ENCODE measurements at places on chromosomes 4 and X.

GRCh38 chrX:7950865-7951264, 23.7 kb upstream of the PNPLA4 start:
- DNase-seq, result no peak

- no peak for DNase-seq
Measured at GRCh38 chr4:38519666-38520065, 144.3 kb upstream of the KLF3 start.

DNA sequence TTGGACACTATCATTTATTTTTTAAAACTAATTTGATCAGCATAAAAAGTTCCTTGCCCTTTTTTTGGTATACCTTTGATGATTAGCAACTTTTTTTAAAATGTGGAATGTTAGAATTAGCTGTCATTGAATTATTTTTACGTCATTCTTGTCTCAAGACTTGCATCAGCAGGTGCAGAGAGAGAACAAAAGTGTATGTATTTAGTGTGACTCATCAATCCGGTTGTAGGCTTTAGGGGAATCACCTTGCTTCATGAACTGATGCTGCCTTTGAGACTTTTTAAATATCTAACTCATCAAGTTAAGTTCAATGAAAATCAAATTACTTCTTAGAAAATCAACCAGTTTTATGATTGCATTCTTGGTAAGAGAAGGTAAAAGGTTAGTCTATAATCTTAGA, 125.1 kb downstream of the ARX start:
- no peak for DNase-seq

DNA sequence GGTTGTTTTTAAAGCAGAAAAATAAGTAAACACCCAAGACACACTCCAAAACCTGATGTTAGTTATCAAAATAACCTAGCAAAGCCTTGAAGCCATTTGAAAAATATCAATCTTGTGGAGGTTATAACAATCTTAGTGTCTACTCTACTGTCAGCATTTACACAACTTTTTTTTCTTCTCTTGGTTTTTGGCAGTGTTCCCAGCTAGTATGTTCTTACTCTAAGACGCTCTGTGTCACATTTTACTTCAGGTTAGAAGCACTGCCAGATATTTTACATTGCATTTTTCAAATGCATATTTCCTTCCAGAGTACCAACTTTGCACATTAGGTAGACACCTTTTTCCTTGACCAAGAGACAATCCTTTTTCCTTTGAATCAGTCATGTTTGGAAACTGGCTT, 114.0 kb upstream of the INPP4B start:
- no peak for DNase-seq

DNA sequence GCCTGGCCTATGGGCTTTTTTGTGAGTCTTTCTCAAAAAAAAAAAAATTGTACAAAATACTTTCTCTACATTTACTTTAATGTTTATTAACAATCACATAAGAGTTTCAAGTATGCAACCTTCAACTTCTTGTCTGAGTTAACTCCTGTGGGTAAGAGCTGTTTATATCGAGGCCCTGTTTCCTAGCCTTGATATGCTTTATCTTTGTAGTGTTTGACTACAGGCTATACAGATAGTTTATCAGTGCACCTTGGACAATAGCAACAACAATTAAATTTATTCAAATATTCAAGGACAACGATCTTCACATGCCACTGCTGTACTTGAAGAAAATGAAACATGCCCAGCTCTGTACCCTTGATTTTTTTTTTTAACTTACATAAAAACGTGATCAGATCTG, 178.4 kb downstream of the ARHGAP10 start:
- DNase-seq, result no peak

GRCh38 chr4:78706302-78706701, 69.8 kb upstream of the BMP2K start:
- DNase-seq, result no peak

GRCh38 chr4:107380190-107380589, 339.8 kb downstream of the PAPSS1 start:
- no peak for DNase-seq

DNA sequence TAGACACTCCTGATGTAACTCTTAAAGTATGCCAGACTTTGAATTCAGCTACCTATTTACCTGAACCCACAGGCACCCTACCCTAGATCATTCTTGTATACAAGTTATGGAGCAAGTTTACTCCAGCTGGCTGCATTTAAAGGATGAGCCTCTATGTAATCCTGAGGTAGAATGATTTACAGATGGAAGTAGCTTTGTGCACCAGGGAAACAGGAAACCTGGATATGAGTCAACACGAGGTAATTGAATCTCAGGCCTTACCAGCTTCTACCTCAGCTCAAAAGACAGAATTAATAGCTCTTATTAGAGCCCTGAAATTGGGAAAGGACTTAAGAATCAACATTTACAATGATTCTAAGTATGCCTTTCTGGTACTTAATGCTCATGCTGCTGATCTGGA, 119.8 kb downstream of the AGTR2 start:
- no peak for DNase-seq

GRCh38 chr4:179048839-179049453, 1606.7 kb upstream of the AGA start:
- DNase-seq, result no peak

- DNase-seq, result no peak
Measured at GRCh38 chrX:120244395-120244734, 6.2 kb upstream of the ZBTB33 start.

GRCh38 chrX:2561456-2561855, 60.7 kb upstream of the DHRSX start:
- no peak for DNase-seq

DNA sequence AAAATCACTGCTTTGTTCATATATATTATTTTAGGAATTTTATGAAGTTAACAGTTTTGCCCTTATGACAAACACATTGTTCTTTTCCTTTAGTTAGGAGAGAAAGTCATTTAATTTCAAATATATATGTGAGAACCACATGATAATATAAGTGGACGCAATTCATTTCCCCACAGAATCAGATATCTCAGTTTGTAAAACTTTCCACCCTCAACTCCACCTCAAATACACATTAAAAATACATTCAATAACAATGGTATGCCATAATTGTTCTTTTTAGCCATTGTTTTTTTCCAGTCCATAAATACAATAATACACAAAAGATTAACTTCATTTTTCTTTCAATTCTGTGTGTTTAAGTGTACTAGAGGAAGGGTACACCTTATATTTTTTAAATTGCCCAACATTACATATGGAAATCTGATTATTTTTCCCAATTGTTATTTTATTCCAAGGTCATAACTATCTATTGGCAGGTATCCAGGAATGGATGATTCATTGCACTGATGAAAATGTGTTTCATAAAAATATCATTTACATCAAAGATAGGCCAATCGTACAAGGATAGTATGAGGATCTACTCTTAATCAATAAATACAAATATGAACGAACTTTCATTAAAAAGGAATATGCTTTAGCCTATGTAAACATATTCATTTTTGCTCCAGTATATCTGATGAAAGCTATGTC, 125.0 kb downstream of the PPP3CA start:
- DNase-seq, result no peak

- no peak for DNase-seq
Measured at GRCh38 chr4:159104694-159105414, 2.0 kb downstream of the RAPGEF2 start.

GRCh38 chr4:164871673-164872072, 5.3 kb upstream of the APELA start:
- no peak for DNase-seq

- DNase-seq, result peak; percentile 66
Measured at GRCh38 chr4:145732001-145732815, 52.3 kb downstream of the C4orf51 start.

DNA sequence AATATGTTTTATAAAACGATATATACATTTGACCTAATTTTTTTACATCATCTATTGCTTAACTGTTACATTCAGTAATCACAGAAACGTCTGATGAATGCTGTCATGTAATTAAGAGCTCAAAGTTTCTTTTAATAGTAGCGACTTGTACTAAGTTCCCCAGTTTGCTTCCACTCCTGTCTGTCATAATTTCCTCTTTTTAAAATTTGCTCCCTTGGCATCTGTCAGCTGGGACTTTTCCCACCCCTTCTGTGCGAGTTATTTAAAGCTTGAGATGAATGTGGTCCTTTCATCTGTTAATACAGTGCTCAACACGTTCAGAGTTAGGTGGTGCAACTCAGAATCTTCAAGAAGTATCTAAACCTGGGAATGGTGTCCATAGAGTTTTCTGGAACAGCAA, 1.2 kb downstream of the RAP1GDS1 start:
- no peak for DNase-seq

DNA sequence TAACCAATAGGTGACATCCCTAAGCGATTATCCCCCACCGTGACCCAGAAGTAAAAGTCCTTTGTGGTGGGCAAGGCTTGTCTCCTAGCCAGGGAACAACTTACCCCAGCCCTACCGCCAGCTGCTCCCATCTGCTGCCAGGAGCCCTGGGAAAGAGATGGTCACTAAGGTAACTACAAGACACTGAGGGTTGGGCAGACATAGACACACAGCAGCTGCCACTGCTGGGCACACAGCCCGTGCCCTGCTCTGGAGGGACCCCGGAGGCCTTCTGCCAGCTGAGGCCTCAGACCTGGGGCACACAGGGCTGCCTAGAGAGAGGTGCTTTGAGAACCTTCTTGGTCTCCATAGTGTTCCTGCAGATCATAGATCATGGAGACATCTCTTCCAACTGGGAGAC, 53.0 kb upstream of the PROM1 start:
- DNase-seq, result no peak

GRCh38 chrX:152738560-152738959, 5.0 kb downstream of the MAGEA12 start:
- DNase-seq, result no peak

DNA sequence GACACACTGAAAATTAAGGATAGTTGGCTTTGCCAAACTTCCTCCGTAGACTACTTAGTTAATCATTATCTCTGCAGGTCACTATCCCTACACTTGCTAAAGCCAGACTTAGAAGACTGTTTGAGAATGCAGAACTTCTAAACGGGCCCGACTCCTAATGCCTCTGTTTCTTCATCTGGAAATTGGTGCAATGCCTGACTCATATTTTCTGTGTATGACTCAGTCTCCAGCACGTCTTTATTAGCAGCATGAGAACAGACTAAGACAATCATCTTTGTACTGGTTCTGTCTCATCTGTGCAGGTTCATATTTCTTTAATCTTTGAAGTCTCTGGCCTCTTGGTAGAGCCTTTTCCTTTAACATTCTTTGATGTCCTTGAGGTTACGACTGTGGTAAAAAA, 411.9 kb upstream of the ACTRT1 start:
- DNase-seq, result no peak

DNA sequence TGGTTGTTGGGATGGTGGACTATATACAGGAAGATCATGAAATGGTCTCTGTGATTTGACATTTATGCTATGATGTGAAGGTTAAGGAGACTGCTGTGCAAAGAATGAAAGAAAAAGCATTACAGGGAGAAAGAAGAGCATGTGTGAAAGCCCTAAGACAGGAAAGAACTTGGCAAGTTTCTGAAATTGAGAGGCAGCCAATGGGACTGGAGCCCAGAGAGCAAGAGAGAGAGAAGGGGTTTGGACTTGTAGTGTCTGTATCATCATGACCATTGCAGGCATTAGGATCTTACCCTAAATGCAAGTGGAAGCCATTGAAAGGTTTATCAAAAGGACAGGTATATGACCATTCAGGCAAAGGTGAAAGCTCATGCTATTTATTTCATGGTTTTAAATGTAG, 147.1 kb downstream of the NAA11 start:
- DNase-seq, result no peak

GRCh38 chrX:47936224-47936939, 67.4 kb downstream of the ZNF182 start:
- no peak for DNase-seq

DNA sequence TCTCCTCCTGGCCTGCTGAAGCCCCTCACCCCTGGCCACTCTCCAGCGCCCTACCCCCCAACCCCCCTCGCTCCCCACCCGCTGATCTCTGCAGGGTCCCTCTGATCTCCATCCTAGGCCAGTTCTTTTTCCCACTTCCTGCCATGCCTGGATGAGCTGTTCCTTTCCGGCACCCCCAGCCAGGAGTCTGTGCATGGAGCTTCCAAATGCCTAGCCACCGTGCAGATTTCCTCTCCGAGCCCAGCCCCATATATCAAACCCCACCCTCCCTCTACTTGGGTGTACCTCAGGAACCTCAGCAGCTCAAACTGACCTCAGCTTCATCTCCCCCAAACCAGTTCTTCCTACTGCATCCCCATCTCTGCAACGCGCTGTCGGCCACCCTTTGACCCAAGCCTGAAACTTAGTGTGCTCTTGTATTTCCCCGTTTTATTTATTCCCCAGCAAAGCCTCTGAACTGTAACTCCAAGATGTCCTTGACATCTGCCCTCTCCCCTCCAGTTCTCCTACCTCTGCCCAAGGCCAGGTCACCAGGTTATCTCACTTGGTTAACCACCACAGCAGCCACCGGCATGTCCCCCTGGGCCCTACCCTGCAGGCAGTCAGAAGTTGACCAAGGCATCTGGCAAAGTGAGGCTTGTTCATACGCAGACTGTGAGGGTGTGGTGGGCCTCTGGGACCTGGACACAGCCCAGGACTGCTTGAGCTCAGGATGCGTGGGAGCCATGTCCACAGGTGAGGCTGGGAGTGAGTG, 194.9 kb upstream of the PSAPL1 start:
- DNase-seq, result no peak

DNA sequence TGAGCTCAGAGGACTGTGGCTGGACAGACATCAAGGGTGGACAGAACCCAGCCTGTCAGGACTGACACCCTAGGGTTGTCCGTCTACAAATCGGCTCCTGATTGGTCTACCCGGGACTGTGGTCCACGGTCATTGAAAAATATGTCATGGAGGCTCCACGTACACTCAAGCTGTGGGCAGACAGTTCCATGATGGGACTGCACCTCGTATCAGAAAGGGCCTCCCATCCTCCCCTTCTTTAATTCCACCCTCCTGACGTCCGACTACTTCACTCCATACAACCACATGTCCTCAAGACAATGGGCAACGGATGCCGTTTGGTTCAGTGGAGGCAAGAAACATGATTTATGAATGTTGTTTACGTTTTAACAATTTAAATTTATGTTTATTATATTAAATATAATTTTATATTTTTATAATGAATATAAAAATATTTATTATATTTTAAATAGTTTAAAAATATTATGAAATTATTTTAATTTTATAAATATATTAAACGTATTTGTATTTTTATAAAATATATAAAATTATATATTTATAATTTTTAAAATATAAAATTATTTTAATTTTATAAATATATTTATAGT, 58.0 kb upstream of the SHOX start:
- no peak for DNase-seq

DNA sequence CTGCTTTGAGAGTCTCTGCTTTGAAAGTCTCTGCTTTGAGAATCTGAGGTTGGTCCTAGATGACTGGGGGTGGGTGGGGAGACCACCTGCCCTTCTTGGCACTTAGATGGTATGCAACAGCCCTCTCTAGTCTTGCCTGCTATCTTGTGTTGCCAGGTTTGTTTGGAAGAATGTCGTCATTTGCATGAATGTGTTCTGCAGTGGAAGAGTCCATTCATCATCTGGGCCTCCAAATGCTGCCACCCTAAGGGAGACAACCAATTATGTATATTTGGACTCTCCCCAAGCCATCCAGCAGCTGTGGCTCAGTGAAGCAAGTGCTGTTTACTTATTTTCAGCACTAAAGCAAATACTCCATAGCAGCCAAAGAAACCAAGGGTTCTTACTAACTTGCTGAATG, 44.6 kb upstream of the TRPC5OS start:
- DNase-seq, result no peak

Data from islet precursor cell (in vitro differentiated cells).